Activated T-helper 1 cell treated with Interleukin-2 at 50 U/mL for 16 hours (primary cell): ENCODE measurements at places on chromosomes 2 and 18.

DNA sequence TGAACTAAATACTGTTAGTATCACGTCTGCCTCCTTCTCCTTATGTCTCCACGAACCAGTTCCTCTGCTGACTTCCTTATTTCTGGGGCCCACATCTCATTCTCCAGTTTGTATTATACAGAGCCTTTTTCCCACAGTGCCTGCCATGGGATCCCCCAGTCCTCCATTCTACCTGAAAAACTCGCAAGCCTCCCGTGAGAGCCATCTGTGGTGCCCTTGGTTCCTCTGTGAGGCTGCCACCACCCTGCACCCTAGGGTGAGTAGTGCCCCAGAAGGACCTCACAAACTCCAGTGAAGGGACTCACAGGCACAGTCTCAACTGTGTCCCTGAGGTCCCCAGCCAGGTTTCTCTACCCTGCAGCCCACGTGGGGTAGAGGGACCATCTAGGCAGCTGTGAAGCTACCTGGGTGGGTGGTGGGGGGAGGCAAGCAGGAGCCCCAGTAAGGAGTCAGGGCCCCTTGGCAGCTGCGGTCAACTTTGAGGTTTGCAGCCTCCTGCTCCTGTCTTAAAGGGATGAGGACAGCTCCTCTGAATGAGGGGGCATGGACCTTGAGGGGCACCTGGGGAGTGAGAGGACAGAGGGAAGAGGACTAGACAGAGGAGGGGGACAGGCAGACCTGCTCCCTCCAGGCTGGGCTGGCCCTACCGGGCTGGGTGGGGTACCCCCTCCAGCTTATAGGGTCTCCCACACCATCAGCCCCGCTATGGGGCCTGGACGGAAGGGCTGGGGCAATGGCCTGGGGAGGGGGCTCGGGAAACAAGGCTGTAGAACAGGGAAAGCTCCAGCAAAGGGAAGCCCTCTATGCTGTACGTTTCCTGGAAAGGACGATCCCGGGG lies 1.0 kb downstream of the PSTPIP2 start:
- DNase-seq, result no peak

DNA sequence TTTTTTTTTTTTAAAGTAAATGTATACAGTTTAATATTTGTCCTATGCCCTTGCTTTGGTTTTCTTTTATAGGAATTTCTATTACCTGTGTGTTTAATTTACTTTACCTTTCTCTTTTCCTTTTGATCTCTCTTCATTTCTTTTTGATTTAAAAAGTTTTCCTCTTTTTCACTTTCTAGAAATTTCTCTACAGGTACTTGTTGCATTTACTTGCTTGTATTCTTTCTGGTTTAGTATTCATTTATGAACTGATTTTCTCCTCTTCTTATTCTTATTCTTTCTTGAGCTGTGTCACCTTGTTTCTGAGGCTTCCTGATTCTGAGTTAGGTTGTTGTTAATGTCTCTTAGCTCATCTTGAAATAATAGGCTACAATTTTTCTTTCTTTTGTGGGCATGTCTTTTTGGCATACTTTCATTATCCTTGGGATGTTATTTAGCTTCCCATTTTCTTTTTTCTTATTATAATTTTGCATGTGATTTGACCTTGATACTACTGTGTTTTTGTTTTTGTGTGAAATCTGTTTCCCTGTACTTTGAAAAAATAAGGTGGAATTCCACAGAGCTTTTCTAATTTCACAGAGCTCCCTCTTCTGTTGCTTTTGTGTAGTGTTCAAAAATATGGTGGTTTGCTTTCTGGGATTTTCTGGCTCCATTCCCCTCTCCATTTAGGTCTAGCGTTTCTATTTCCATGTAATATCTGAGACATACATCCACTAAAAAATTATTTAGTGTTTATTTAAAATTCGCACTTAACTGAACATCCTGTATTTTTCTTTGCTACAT lies 25.5 kb upstream of the ALMS1 start:
- DNase-seq, result no peak

DNA sequence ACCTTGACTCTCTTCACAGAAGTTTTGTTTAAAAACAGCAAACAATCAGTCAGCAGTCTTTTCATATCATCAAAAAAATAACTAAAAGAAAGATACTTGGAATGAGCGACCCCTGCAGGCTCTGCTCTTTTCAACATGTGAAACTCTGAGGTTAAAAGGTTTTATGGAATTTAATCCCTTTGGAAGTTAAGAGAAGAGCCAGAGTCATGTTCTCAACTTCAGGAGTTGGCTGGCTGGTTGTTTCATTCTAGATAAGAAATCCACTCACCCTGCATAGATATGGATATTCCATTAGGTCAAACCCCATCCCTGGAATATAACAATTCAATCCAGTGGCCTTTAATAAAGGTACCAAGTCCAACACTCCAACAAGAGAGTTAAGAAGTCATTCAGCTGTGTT lies 115.6 kb upstream of the RMDN2 start:
- DNase-seq, result no peak

GRCh38 chr2:153509133-153509532 lies 30.6 kb upstream of the RPRM start:
- no peak for DNase-seq

- DNase-seq, result no peak
Observed at GRCh38 chr2:176521878-176522670, 252.8 kb downstream of the MTX2 start.

DNA sequence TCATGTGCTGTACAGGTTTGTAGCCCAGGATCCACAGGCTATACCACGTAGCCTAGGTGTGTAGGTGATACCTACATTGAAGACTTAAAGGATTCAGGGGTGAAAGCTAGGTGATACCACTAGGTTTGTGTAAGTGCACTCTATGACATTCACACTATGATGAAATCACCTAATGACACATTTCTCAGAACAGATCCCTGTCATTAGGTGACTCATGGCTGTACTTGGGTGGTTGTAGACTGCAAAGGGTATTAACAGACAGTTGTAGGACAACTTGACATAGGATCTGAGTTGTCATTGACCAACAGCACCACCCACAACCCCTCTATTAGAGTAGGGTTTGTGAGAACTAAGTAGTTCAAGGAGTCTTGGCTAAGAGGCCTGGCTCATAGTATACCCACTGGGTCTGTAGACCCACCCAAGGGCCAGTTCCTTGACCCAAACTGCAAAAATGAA lies 27.7 kb upstream of the SMCHD1 start:
- DNase-seq, result no peak

DNA sequence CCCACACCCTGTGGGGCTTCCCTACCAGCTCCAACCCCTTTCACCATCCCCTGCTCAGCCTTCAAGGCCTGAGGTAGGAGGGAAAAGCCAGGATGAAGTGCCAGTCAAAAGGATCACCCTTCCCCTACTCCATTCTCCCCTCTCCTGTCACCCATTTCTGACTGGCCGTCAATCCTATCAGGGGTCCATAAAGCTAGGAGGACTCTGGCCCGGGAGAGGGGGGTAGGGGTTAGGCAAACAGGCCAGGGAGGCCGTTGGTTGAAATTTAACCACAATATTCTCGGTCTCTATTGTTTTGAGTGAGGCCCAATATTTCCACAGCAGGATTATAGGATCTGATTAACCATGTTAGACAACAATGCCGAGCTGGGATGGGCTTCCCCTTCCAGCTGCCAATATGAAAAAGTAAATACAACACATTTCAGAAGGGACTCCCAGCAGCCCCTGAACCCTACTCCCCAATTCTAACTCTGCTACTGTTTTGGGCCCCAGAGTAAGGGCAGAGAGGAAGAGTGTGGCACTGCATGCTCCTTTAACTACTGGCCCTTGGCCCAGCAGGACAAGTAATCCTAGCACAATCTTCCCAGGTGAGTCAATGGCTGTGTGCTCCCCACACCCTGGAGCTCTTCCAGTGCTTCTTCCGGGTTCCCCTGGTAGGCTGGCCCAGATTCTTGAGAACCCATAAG lies 10.6 kb upstream of the IHH start:
- DNase-seq, result no peak

DNA sequence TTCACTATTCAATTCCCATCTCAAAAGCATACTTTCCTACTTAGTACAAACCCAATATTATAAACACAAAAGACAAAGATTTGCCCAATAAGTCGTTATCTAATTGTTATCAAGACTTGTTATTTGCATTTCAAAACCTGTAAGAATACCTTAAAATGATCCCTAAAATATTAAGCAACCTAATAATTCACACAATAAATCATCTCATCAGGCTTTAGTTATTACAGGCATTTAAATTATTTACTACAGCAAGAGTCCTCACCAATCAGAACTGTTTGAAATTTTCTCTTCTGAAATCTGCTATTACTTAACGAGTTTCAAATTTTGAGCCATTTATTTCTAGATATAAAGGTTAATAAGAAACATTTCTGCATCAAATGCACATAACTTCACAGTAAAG lies 1.6 kb downstream of the CCDC88A start:
- no peak for DNase-seq

DNA sequence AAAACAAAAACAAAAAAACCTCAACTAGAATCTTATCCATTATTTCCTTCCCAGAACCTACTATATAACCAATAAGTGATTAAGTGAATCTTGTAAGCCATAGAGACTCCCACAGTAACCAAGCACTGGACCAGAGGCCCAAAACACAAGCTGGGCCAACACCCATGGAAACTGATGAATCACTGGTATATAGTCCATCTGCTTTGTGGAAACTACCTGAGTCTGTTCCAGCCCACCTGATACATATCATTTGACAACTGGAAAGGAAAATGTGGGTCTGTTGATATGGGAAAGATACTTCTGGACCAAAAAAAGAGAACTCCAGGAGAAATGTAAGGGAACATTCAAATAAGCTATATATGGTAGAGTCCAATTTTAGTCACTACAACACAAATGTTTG lies 252.8 kb downstream of the MREG start:
- DNase-seq, result no peak

DNA sequence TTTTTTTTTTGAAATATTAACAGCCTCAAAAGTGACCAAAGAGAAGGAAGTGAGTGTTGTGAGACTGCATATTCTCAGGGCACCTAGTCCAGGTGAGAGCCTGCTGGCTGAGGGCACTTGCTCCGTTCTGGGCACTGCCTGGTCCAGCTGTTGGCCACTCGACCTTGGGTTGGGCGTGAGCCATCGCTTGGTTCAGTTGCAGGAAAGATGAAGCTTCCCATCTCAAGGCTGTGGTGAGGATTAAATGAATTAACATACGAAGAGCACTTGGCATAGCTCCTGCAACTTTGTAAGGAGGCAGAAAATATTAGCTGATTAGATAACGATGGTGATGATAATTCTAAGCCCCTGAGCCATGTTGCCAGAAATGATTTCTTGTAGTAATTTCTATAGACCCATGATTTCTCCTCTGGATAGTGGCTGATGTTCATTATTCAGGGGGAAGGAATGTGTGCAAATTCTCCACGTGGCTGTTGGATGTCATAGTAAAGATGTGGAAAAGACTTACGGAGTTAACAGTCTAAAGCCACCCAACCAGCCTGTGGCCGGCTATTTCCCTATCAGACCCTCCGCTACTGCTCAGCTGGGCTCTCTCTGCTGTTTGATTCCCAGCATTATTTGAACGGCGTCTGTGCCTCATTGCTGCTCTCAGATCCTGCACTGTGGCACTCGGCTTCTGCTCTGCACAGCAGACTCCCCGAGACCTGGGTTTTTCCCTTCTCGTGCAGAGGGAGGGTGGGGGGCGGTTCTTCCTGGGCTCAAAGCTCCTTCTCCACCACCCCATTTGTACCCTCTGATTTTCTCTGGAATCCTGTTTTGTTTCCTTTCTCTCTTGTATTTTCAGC lies 221.1 kb downstream of the GALR1 start:
- no peak for DNase-seq

DNA sequence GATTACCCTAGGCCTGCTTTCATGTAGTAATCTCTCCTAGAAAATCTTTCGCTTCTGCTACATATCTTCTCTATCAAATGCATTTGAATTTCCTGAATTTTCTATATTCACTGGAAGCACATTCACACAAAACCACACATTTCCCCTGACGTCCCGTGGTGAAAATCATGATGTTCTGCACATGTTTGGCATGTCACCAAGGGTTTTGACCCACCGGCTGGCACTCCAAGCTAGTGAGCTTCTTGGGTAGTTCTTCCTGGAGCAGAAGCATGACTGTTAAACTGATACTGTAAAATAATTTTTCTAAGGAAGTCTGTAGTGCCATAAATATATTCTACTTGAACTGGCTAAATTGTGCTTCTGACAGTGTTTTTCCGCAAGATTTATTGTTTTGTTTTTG lies 510.1 kb upstream of the SLC8A1 start:
- no peak for DNase-seq

GRCh38 chr2:74540291-74540690 lies 10.6 kb downstream of the HTRA2 start:
- no peak for DNase-seq

DNA sequence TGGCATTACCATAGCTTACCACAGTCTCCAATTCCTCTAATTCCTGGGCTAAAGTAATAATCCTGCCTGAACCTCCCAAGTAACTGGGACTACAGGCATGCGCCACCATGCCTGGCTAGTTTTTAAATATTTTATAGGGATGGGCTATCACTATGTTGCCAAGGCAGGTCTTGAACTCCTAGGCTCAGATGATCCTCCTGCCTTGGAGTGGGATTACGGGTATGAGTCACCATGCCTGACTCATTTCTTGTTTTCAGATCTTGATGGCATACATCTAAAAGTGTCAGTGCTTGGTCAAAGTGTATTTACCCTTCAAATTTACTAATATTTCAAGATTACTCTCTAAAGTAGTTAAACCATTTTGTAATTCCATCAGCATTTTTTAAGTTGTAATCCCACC lies 9.4 kb upstream of the SOCS6 start:
- DNase-seq, result no peak

GRCh38 chr18:58449464-58449863 lies 179.4 kb downstream of the ALPK2 start:
- no peak for DNase-seq

GRCh38 chr2:233418052-233418760 lies 63.9 kb downstream of the DGKD start:
- DNase-seq, result no peak

DNA sequence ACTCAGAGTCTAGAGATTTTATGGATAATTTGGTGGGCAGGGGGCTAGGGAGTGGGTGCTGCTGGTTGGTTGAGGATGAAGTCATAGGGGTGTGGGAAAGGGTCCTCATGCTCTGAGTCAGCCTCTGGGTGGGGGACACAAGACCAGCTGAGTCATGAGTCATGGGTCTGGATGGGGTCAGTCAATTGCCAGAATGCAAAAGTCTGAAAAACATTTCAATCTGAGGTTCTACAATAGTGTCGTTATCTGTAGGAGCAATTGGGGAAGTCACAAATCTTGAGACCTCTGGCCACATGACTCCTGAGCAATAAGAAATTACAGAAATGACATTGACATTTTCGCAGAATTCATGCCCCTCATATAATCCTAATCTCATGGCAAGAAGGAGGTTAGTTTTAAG lies 15.1 kb downstream of the NMS start:
- no peak for DNase-seq

DNA sequence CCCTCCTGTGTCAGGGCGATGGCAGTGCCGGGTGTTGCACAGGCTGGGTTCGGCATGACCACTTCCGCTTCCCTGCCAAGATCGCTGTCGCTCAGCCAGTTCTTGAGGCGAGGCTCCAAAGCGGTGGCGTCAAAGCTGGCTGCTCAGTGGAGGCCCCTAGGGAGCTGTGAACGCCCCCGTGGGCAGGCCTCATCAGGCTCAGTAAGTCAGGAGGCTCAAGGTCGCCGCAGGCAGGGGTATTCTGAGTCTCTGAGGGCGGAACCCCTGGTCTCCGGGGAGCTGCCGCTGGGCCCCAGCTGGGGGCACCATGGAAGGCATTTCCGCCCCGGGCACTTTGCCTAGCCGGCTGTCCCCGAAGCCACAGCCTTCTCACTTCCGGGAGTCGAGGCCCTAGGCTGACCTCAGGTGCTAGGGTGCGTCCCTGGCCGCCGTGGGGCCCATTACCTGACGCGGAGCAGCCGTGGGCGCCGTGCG lies 210.4 kb downstream of the SOCS6 start:
- DNase-seq, result no peak

- no peak for DNase-seq
Observed at GRCh38 chr2:10879159-10879558, 32.6 kb upstream of the KCNF1 start.

GRCh38 chr2:47155091-47155876 lies at the start of gene STPG4:
TSS of gene STPG4 (minus strand) at chr2:47155308. CDS start at chr2:47155251, 57 bp downstream.
- no peak for DNase-seq
